Fibroblast of skin of abdomen (primary cell): ENCODE measurements at places on chromosomes 1 and 21.

GRCh38 chr21:41614511-41614910 is 106.6 kb upstream of the TMPRSS2 start:
- no peak for DNase-seq

GRCh38 chr1:179708434-179709195 is 34.5 kb upstream of the FAM163A start:
- DNase-seq: no peak

DNA sequence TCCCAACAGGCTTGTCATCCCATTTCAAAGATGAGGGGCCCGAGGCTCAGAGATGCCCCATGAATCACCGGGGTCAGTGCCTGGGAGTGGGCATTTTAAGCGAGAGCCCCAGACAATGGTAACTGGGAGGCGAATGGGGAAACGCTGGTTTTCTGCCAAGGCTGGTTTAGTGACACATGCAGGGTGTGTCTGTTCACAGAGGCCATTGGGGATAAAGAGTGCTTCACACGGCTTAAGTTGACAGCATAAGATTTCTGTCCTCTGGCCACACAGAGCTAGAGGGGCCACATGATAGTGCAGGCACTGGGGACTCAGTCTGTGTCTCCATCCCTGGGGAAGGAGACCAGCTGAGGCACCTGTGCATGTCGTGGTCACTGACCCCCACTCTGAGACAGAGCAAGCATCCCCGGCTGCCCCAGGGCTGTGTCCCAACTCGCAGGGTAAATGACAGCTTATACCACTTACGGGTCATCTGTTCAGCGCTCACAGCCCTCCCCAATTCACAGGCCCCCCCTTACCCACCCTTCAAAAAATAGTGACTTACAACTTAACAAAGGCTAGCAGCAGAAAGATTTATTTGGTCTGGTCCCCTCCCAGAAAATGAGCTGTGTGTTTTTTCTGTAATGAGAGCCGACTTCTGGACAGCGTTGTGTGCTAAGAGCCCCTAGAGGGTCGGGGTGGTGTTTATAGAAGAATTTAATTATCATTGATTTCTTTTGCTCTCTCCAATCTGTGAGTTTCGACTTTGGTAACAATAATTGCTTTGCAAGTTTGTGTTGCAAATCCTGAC is 34.9 kb upstream of the ARHGEF16 start:
- DNase-seq: no peak

GRCh38 chr1:16913181-16913832 is 8.4 kb upstream of the CROCC start:
- no peak for DNase-seq

- DNase-seq: no peak
Measured at GRCh38 chr1:246579818-246580217, 13.6 kb downstream of the CNST start.

DNA sequence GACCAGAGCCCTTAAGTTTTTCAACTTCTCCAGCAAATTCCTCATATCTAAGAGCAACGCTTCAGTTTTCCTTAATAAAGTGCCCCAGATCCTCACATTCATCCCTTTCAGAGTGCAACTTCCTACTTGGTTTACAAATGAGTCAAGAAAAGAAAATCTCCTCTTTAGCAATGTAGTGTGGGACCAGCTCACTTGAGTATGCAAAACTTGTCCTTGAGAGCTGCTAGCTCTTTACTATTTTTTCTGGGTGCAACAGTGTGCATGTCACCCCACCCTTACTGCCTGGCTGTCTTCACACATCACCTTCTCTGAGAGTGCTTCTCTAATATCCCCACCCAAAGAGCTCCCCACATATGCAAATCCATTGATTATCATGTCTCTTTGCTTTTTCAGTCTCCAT is 203.1 kb upstream of the CAMK1G start:
- DNase-seq: no peak

GRCh38 chr1:48202030-48202752 is 20.3 kb upstream of the SLC5A9 start:
- peak; percentile 97 for DNase-seq

- no peak for DNase-seq
Measured at GRCh38 chr1:89957107-89957506, 37.8 kb upstream of the ZNF326 start.

- peak; percentile 34 for DNase-seq
Measured at GRCh38 chr1:114024049-114024448, 44.8 kb downstream of the OLFML3 start.

- DNase-seq: peak; percentile 42
Measured at GRCh38 chr21:25708467-25709065, 26.1 kb downstream of the ATP5PF start.

- no peak for DNase-seq
Measured at GRCh38 chr1:114853584-114853983, 1.1 kb upstream of the SYCP1 start.

- DNase-seq: no peak
Measured at GRCh38 chr1:45116340-45116739, 90.1 kb downstream of the ZSWIM5 start.

GRCh38 chr1:109275706-109276345 is 7.1 kb downstream of the PSRC1 start:
- DNase-seq: peak; percentile 62

GRCh38 chr1:116814926-116815723 is 60.9 kb downstream of the CD2 start:
- no peak for DNase-seq
